ENCODE measurements at places on chromosomes 13 and 19. TPM values are rescaled to one million over a fixed set of nuclear protein-coding genes. Genes with fewer than 3 reads are reported as not detected.

ARRDC5 gene
- 1.1 TPM for total RNA-seq

GRCh38 chr13:25178070-25178469, 6.0 kb upstream of the AMER2 start:
- no peak for DNase-seq

DNA sequence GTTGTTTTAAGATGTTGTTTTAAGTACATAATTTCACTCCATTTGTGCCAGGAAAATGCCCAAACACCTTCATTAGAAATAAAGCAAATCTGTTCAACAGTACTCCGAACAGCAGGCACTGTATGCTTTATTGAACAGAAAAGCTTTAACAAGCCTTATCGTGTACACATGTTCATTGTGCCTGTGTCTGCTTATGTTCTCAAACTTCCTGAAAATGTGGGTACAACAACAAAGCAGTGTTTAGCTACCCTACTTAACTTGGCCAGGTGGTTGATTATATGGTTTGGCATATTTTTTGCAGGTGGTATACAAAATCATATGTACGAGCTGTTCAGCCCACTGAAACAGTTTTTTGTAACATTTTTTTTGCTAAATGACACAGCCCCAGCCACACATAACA, 718.0 kb downstream of the DACH1 start:
- DNase-seq, result no peak

DNA sequence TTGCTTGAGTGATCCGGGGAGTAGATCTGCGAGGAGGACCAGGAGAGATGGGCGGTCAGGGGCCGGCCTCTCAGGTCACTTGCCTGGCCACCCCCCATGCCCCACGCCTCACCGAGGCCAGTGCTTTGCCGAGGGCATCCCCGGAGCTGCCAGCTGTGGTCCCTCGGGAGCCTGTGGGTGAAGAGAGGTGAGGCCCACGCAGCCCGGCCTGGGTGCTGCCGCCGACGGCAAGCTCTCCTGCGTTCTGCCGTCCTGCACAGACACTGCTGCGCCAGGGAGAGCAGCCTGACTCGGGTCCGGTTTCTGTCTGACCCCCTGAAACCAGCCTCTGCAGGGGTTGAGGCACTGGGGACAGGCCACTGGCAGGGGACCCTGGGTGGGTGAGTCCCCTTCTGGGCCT, 15.8 kb upstream of the UQCR11 start:
- no peak for DNase-seq

DNA sequence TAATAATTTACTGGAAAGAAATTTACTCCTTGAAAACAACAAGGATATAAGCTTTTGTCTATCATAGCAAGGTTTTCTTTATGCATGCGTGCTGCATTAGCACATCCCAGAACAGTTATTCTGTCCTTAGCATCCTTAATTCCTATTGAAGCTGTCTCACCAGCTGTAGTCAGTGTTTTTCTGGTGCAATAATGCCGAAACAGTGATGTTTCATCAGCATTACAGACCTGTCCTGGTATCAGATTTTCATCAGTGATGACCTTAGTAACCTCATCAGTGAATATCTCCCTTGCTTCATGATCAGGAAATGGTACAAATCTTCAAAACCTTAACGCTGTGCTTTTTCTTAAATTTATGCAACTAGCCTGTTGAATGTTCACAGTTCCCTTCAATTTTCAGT, 264.7 kb upstream of the STARD13 start:
- DNase-seq, result no peak

GRCh38 chr19:13071444-13072187, 31.0 kb downstream of the LYL1 start:
- DNase-seq, result no peak

DNA sequence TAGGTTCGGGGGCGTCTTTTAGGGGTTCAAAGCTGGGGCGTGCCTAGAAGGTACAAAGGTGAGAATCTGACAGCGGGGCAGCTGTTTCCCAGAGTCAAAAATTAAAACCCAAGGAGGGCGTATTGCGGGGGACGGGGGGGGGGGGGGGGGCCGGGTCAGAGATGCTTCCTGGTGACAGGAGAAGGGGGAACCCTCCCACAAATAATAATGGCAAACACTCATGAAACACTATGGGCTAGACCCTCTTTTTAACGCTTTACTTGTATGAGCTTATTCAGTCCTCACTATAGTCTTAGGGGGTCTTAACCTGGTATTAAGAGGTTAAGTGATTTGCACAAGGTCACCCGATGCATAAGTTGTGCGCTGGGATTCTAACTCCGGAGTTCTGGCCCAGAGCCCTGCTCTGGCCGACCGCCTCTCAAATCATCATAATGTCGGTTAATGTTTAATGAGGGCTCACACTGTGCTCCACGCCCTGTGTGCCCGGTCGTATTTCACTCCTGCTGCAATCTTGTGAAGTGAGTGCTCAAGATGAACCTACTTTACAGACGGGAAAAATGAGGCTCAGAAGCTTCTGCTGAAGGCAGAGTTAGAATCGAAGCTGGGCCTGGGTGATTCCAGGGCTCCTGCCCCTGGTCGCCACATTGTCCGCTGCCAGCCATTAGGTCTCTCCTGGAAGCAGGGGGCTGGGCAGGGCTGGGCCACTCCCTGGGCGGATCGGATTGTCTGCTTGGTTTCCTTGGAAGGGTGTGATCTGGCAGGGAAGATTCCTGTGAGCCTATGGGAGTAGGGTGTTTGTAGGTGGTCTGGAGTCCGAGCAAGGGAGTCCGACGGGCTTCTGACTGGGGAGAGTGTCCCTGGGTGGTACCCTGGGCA, 964 bp downstream of the PAK4 start:
- no peak for DNase-seq

SIAH3 gene
- total RNA-seq, result not detected

DNA sequence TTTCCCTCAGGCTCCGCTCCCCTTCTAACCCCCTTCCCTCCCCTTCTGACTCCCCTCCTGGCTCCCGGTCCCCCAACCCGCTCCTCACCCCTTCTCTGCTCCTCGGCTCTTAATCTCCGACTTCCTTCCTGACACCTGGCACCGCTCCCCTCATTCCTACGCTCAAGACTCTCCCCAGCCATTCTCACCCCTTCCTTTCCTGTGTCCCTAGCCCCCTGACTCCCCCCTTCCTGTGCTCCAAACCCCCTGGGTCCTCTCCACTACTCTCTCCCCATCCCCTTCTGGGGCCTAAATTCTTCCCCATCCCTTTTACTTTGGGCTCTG, 658 bp downstream of the CLPP start:
- no peak for DNase-seq

DNA sequence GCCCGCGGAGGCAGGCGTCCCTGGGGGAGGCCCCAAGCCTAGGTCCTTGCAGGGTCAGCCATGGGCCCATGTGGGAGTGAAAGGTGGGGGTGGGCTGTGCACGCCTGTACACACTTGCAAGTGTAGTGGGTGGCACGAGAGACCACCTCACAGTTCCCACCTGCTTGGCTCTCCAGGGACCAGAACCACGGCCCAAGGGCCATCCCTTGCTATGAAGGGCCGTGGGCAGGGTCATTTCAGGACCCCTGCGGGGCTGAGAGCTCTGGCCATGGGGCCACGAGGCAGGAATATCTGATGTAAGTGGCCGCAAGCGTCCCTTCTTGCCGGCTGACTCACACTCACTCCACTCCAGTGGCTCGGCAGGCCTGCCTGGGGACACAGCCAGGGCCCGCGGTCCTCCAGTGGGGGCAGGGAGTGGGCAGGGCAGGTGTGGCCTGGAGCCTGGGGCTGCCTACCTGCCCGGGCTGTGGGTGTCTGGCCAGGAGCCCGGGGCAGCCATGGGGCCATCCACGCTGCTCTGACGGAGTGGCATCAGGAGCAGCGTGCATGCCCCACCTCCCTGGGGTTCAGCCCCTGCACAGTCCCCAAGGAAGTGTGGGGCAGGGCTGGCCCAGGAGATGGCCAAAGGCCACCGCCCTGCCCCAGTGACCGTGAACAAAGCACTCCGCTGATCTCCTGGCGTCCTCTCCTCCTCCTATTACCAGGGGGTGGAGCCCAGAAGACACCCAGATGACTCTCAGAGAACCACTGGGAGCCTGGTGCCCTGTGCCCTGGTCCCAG, 8.6 kb upstream of the MKNK2 start:
- peak; percentile 79 for DNase-seq

DAND5 gene
- total RNA-seq, result not detected

DNA sequence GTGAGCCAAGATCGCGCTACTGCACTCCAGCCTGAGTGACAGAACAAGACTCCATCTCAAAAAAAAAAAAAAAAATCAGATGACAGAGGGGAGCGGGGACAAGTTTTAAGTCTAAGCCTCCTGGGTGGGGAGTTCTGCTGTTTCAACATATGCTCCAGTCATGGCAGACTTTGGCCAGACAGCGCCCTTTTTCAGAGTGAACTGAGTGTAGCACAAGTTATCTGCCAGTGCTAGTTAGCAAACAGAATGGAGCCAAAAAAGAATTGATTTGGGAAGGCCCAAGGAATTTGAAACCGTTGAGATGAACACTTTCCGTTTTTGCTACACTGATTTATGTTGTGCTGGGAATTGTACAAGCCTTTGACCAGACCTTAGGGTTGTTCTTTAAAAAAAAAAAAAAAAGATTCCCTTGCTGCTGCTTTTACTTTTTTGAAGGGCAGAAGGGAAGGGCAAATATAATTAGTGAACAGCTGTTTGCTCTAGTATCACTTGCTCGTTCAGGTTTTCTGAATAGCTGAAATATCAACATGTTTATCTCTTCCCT, 5.7 kb downstream of the ACTN4 start:
- no peak for DNase-seq

GRCh38 chr13:41995336-41995735, 34.4 kb upstream of the VWA8 start:
- no peak for DNase-seq

- no peak for DNase-seq
Measured at GRCh38 chr13:30049692-30050091, 199.3 kb upstream of the UBL3 start.

GRCh38 chr13:114119196-114119595, 13.2 kb downstream of the RASA3 start:
- DNase-seq, result no peak

DNA sequence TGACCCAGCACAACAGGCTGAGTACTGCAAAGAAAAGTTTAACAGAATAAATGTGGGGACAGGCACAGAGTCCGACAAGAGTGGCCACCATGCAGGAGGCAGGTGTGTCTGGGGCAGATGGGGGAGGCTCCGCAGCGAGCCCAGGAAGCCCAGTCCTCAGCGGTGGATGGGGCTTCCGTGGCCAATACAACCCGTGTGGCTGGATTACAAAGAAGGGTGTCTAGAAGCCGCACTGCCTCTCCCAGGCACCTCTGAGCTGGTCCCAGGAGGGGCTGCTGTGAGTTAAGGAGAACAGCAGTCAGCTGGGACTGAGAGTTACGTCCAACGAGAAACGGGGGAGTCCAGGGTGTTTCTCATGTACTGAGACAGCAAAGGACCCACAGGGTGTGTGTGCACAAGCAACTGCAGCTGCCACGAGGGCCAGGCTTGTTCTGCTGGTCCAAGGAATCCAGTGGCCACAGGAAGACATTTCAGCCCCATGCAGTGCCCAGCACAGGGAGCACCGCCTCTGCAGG, 70.2 kb downstream of the SPACA7 start:
- DNase-seq, result no peak

- DNase-seq, result no peak
Measured at GRCh38 chr13:37960427-37960826, 90.9 kb upstream of the TRPC4 start.

- DNase-seq, result no peak
Measured at GRCh38 chr19:2274185-2274711, 7.7 kb downstream of the PEAK3 start.

- DNase-seq, result no peak
Measured at GRCh38 chr13:51637852-51638215, 53.6 kb downstream of the WDFY2 start.

DNA sequence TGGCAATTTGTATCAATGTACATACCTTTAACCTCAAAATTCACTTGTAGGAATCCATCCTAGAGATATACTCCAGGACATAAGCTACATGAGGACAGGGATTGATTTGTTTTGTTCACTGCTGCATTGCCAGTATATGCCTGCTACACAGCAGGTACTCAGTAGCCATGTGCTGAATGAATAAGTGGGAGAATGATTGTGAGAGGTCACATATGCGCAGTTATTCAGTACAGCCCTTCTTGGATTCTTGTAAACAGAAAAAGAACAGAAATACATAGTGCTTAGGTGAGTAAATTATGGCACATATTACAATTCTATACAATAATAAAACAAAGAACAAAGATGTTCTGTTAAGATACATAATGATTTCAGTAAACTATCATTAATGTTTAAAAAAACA, 133.3 kb downstream of the RNF17 start:
- no peak for DNase-seq

C19orf73 gene
- 0.67 TPM for total RNA-seq

DNA sequence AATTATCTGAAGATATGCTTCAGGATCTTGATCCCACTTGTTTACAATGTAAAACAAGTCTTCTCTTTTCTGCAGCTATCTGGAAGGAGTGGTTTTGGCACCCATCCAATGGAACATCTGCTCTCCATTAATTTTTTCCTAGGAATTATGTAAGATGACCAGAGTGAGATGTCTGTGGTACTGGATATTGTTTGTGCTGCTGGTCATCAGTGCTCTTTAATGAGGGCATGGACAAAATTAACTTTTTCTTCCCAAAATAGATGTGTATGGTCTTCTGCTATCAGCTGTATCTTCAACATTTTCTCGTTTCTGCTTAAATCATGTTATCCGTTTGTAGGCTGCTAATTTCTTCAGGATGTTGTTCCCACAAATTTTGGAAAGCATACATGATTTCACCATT, 415.4 kb upstream of the KLHL1 start:
- no peak for DNase-seq

DNA sequence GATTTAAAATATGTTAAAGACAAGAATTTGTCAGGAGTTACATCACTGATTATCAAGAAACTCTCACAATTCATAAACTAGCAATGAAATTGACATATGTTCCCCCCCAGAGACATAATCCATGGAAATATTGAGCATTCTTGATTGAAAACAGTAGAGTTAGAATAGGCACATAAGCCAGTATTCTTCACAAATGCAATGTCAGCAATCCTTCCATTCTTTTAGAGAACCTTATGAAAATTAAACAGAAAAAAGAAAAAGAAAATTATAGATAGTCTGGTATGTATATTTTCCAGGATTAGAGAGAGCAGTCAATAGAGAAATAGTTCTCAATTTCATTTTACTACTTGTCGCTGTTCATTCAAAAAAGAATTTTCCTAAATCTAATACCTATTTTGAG, 458.4 kb downstream of the EFNB2 start:
- no peak for DNase-seq

DNA sequence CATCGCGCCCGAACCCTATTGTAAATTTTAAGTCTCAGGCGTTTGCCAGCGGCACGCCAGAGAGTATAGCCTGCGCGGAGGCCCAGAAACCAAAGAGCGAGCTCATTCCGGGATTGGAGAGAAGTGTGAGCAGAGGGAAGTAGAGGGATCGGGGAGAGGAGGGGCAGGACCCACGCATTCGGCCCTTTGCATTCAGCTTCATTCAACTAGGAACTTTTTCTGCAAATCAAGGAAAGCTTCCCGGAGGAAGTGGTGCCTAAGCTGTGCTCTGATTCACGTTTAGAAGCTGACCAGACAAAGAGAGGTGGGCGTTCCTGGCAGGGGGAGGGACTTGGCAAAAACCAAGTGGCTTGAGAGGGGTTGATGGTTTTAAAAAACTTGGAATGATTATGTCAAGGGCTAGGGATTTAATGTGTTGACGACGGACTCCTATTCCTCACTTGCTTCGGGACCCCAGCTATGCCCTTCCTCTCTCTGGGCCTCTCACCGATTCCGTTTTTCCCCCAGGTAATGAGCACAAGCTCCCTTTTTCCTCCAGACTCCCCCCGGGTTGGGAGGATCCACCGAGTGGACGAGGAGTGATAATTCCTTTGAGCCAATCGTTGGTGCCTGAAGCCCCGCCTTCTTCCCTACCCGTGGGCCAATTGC, 811 bp upstream of the PRMT1 start:
- DNase-seq, result peak; percentile 91

- no peak for DNase-seq
Measured at GRCh38 chr19:29793116-29793727, 18.6 kb upstream of the CCNE1 start.

GRCh38 chr19:18764591-18765051, 26.5 kb downstream of the COMP start:
- DNase-seq, result no peak
